ENCODE measurements at places on chromosomes 1 and 21.

- no peak for DNase-seq
These were observed 41.5 kb downstream of the STYXL2 start for GRCh38 chr1:167135281-167135840.

DNA sequence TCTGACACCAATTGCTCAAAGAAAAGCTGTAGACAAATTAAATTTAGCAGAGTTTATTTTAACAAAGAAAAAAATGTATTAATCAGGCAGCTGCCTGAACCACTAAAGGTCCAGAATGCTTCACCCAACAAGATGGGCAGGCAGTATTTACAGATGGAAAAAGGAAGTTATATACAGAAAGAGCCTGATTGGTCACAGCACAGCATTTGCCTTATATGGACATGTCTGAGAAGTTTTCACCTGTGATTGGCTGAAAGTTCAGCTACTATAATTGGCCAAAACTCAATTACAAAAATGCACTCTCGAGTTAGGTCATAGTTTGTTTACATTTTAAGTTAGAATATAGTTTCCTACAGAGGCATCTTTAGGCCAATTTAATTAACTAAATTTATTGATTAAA, 15.1 kb upstream of the FMO1 start:
- no peak for DNase-seq

DNA sequence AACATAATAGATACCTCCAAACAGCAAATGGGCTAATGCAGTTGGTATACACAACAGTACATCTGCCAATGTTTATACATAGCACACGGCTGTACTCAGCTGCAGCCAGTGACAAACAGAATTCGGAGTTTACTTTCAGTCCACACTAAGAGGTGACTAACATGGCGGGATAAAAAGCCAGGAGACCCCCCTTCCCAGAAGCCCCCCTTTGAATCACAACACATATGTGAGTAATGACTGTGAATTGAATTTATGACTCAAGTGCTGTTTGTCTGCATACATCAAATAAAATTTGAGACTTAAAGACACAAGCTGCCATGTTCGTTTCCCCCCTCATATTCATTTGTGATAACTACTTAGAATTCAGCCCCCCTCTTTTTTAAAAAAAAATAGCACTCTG, 113.2 kb downstream of the RUNX1 start:
- DNase-seq: peak; percentile 64

DNA sequence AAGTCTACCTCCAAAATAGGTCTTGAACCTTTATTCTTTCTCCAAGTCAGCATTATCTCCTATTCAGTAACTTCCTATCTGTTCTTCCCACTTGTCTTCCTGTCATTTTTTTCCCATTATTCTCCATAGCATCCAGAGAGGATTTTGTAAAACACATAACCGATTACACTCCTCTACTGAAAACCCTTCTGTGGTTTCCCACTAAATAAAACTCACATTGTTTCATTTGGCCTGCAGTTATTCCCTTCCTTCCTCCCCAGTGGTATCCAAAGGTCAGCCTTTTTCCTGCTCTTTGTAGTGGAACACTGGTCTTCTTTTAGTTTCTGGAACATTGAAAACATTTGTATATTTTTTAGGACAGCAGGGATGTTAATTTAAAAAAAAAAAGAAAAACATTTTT, 266.0 kb downstream of the GPR52 start:
- no peak for DNase-seq

DNA sequence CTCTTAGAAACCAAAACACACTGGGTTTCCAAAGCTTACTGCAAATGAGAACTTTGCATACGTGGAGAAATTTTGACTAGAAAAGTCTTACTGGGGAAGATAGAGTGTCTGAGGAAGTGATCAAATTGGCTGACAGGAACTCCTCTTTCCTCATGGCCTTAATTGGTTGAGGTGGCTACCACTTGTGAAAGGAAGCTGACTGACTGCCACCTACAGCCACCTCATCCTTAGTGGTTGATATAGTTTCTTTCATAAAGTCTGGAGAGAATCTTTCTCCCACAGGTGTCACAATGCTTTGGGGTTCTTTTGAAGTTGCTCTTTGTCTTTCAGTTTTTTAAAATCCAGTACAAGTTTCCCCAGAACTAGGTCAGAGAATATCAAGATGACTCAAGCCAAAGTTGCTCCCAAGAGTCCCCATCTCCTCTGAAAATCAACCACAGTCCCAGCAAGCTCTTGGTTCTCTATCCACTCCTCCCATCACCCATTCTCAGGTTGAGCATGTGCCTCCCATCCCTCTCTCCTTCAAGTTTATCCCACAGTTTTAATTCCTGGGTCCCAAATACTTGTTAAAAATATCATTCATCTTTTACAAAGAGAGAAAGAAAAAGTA, 43.3 kb downstream of the GPR88 start:
- peak; percentile 6 for DNase-seq

GRCh38 chr1:160862203-160863060, at the start of gene CD244:
CD244 (minus strand) TSS chr1:160862887; CDS start chr1:160862677, 210 bp downstream.
- DNase-seq: peak; percentile 75

DNA sequence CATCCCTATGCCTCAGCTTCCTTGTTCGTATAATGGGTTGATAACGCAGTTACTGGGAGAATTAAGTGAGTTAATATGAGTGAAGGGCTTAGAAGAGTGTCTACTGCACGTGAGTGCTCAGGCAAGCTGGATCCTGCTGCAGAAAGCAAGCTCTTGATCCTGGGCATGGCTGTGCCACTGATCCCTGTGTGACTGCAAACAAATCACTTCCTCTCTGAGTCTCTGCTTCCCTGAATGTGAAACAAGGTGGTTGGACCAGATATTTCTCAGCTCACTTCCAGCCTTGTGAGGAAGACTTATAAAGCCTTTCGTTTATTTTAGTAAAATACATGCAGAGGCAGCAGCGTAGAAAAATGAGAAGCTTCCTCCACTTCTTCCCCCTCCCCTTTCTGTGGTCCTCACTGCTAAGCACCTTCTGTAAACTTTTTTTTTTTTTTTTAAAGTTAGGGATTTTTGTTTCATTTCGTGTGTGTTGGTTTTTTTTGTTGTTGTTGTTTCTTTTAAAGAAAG, 13.8 kb downstream of the PSEN2 start:
- DNase-seq: no peak

DNA sequence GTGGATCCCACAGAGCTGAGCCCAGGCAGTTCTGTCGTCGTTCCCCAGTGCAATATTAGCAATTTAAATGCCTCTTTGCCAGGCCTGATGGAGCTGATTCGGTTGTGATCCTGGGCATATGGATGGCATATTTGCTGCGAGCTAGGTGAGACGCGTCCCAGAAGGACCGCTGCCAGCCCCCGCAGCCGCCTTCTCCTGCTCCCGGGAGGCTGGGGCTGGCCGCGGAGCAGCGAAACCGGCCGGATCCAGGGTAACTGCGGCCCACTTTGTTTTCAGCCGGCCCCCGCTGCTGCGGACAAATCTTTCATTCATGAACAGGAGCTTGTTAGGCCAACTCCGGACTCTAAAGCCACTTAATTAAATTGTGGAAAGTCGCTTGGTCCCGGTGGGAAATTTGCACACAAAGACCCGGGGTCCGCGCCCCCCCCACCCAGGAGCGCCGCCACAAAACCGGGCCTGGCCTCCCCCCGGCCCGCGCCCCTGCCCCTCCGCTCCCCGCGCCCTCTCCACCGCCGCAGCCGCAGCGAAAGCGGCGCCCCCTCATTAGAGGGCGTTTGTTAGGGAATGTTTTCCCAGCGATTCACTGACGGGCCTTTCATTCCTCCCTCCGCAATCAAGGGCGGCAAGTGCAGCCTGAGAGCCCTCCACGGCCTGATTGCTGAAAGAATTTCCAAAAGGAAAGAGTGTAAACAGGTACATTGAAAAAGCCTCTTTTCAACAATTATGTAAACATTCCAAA, 383.3 kb downstream of the RRAGC start:
- no peak for DNase-seq

DNA sequence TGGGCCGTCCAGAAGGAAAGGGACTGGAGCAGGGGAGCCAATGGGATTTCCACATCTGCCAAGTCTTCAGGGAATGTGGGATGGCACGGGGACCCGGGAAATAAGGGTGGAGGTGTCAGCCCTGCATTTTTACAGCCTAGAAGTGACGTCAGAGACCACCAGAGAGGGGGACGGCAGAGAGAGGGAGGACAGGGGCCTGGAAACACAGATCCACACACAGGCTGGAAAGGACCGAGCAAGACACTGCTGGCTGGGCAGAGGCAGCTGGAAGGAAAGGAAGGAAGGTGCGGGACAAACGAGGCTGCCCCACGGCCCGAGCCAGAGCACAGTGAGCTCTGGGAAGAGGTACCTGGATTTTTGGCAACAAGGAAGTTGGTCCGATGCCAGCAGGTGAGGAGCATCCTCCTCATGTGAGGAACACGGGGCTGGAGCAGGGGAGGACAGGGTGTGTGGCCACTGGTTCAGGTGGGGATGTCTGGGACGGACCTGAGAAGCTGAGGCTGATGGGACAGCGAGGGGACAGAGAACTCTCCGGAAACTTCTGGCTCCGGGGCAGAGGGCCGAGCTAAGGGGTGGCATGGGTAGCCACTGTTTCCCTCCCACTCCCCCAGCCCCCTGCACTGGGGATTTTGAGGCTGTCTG, 138.3 kb downstream of the PGBD5 start:
- DNase-seq: no peak

DNA sequence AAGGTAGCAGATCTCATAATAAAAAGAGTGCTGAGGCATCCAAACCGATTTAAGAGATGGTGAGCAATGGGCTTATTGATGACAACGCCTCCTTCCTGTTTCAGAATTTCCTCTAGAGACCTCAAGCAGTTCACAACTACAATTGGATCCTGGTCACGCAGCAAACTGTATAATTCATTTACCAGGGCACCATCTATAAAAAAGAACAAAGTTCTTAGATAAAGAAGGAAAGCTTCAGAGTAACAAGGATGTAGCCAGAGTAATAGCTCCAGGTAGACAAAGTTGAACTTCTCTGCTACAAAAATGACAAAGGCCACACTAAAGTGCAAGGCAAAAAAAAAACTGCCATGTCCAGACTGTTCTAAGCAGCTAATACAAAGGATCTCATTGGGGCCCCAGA, 3.4 kb downstream of the AP4B1 start:
- DNase-seq: peak; percentile 22

DNA sequence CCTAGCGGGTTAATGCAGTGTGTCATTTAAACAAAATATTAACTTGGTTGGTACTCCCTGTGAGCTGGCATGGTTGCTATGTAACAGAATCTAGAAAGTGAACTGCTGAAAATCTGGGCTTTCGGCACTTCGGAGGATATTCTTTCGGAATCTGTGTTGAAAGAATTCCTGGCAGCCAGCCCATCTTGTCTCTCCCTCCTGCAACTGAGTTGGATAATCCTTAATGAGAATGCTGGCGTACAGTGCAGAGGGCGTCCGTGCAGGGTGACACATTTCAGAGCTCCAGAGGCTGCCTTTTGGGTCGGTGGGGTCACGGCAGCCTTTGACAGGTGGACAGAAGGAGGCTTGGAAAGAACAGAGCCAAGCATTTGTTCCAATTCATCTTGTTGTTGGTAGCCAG, 3.7 kb downstream of the KAZN start:
- DNase-seq: no peak

- DNase-seq: peak; percentile 59
These were observed 631 bp downstream of the LRIF1 start for GRCh38 chr1:110962892-110963690.

DNA sequence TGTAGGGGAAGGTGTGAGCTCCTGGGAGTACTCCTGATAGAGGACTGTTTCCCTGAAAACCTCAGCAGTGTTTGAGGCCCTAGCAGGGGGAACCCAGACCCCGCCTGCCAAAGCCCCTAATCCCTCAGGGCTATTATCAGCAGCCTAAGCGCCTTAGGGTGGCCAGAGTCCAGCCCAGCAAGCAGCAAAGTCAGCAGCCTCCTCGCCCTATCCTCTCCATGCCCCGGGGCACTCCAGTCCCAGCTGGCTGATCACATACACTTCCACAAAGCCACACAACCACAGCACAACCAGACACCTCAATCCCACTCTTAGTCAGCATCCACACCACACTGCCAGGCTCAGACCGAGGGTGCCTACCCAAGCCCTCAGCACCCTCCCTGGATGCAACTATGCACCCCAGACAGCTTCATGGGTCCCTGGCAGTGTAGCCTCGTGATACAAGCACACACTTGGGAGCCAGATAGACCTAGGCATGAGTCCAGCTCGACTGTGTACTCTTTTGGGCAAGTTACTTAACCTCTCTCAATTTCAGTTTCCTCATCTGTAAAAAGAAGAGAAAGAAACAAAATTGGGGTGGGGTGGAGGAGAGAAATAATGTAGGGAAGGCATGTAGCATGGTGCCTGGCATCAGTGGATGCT, 7.1 kb downstream of the IGSF9 start:
- DNase-seq: no peak

DNA sequence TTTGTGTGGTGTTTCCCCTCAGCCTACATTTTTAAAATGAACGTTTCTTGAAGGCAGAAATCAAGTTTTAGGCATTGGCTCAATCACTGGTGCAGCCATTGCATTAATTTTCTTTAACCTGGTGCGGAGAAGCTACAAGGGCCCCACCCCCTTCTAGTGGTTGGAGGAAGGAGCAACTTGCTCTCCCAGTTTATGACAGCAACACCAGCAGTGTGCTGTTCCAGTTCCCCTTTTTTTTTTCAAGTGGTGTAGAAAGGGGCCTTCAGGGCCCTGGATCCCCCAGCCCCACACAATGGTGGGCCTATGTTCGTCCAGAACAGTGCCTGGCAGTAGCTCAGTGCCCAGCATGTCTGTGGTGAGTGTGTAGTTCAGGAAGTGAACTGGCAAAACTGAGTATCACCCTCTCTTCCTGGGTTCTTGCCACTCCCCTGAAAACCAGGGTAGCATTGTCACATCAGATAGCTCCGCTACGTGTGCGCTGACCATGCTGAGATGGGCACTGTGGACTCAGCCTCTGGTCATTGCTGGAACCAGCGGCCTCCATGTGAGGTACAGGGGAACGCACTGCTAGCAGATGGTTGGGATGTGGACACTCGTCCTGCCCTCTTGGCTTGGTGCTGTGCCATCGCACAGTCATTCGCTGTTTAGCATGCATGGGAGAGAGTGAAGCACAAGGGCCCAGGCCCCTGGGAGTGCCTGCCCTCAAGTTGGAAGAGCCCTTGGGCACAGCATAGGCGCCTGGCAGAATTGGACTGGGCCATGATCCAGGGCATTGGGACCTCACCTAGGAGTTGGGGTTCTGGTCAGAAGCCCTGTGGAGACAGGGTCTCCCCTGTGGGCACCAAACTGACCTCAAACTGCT, 7.2 kb downstream of the ARF1 start:
- DNase-seq: no peak

DNA sequence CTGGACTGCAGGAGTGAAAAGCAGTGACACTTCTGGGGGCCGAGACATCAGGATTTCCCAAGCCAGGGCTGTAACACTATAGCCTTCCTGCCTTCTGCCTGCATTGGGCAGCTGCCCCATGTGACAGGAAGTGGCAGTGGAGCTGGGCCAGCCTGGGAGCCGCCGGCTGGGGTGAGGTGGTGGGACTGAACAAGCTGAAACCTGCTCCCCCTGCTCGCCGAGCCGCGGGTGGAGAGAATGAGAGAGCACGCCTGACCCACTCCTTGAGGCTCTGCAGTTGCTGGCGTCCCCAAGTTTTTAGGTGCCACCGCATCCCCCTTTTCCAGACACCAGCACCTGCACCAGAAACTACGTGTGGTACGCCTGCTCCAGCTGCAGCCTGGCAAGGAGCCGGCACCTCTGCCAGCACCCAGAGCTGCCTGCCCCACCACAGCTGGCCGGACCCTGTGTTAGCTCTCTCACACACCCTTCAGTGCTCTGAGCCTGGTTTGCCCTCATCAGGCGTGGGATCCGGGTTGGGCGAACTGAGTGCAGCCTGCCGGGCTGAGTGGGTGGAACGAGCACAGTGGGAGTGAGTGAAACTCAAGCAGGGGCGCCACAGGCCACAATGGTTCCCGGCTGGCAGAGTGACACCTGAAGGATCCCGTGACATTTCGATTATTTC, 119.4 kb downstream of the AKT3 start:
- no peak for DNase-seq

GRCh38 chr21:21807598-21807903, 809.3 kb downstream of the NCAM2 start:
- no peak for DNase-seq
